ENCODE measurements at places on chromosomes 2 and 18.

GRCh38 chr18:41324934-41325333 lies 630.1 kb upstream of the PIK3C3 start:
- H3K36me3 ChIP-seq: no peaks in the 10 kb centered on the region
- H3K27ac ChIP-seq: no peak overlapping the region
- no peaks in the 10 kb centered on the region for H3K4me1 ChIP-seq
- DNase-seq: no peak
- H3K27me3 ChIP-seq: no peaks in the 10 kb centered on the region

DNA sequence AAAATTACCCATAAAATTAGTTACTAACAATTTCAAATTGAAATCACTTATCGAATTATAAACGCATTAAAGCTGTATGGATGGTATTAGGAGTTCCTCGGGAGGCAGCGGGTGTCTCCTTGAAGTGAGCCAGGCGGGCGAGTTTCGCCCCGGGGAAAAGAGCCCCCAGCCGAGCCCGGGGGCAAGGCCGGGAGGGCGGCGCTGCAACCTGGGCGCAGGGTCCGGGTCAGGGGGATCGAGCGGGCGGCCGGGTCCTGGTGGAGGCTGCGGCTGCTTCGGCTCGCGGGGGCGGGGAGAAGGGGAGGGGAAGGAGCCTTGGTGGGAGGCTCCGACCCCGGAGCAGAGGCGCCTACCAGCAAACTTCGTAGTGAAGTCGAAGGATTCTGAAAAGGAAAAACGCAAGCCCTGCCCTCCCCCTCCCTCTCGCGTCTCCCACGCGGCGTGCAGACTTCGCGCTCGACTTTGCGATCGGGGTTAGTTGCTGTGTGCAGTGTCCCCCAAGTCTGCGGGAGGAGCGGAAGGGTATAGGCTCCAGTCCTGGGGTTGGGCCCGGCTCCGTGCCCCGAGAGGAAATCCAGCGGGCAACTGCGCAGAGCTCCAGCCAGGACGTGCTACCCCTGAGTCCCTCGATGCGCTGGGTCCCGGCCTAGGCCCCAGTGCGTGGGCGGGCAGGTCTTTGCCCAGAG lies 140.8 kb downstream of the MEIS1 start:
- no peak for DNase-seq
- H3K27me3 ChIP-seq: peaks cover 46% of the 10 kb centered on the region
- H3K4me3 ChIP-seq: no peak overlapping the region
- H3K27ac ChIP-seq: no peak overlapping the region
- no peaks in the 10 kb centered on the region for H3K36me3 ChIP-seq

DNA sequence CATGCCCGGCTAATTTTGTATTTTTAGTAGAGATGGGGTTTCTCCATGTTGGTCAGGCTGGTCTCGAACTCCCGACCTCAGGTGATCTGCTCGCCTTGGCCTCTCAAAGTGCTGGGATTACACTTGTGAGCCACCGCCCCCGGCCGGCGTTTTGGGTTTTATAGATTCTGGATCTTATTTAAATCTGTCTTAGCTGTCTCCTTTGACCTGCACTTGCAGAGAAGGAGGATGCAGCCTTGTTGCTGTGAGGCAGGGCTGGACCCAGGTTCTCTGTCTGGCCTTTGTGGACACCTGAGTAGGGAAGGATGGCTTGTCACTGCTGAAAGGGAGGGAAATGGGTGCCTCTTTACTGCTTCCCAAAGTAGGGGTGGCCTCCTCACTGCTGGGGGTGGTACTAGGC lies 83.0 kb upstream of the HS6ST1 start:
- no peaks in the 10 kb centered on the region for H3K36me3 ChIP-seq
- H3K27me3 ChIP-seq: peaks cover 34% of the 10 kb centered on the region
- H3K27ac ChIP-seq: no peak overlapping the region
- DNase-seq: no peak
- no peaks in the 10 kb centered on the region for H3K4me1 ChIP-seq

GRCh38 chr2:32210767-32211408 lies 45.2 kb downstream of the SLC30A6 start:
- peaks cover 6% of the 10 kb centered on the region for H3K36me3 ChIP-seq
- H3K27ac ChIP-seq: no peak overlapping the region
- H3K4me1 ChIP-seq: no peaks in the 10 kb centered on the region
- H3K4me3 ChIP-seq: no peak overlapping the region
- no peaks in the 10 kb centered on the region for H3K27me3 ChIP-seq

DNA sequence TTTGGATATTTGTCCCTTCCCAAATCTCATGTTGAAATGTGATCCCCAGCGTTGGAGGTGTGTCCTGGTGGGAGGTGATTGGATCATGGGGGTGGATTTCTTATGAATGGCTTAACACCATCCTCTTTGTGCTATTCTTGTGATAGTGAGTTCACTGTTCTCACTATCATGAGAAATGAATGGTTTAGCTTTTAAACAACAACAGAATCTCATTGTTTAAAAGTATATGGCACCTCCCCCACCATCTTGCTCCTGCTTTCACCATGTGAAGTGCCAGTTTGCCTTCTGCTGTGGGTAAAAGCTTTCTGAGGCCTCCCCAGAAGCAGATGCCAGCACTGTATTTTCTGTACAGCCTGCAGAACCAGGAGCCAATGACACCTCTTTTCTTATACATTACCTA lies 38.1 kb downstream of the KIAA1328 start:
- H3K4me1 ChIP-seq: no peaks in the 10 kb centered on the region
- H3K27me3 ChIP-seq: no peaks in the 10 kb centered on the region
- peaks cover 6% of the 10 kb centered on the region for H3K36me3 ChIP-seq

GRCh38 chr18:55839343-55839742 lies 251.4 kb upstream of the TCF4 start:
- H3K4me3 ChIP-seq: no peak overlapping the region
- no peak overlapping the region for H3K27ac ChIP-seq
- H3K36me3 ChIP-seq: no peaks in the 10 kb centered on the region
- DNase-seq: no peak
- H3K27me3 ChIP-seq: no peaks in the 10 kb centered on the region

- DNase-seq: no peak
- H3K36me3 ChIP-seq: no peaks in the 10 kb centered on the region
- H3K4me1 ChIP-seq: no peaks in the 10 kb centered on the region
- no peaks in the 10 kb centered on the region for H3K27me3 ChIP-seq
- H3K27ac ChIP-seq: no peak overlapping the region
These were observed 43.6 kb downstream of the L3MBTL4 start for GRCh38 chr18:6370886-6371635.

DNA sequence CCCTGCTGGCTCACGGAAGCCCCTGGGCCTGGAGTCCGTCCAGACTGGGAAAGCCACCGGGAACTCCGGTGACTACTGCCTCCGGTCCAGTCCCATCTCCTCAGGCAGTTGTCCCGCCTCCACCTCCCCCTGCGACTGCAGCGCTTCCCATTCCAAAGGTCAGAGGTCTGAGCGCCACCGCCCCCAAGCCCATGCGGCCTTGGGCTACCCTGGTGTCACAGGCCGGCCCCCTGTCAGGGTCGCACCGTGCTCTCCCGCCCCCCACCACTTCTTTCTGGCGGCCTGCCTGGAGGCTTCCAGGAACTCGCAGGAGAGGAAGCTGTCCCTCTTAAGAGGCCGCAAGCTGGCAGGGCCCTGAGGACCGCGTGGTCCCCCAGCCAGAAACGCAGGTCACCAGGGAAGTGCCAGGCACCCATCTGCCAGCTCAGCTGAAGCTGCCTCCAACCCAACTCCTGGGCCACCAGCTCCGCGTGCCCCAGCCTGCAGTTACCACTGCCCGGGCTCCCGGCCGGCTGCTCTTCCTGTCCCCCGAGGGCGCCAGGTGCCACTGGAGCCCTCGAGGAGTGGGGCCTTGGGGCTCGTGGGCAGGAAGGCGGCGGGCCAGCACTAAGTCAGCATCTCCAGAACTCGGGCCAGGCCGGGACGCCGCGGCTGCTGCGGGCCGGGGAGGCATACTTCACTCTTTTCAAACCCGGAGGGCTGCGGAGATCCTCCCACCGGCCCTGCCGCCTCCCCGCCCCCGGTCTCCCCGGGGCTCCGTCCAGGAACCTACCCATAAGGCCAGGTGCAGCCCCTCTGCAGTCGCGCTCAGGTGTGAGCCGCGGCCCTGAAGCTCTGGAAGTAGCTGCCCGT lies 83.3 kb upstream of the POMC start:
- H3K27ac ChIP-seq: peak overlapping the region; percentile 80
- DNase-seq: peak; percentile 60
- H3K36me3 ChIP-seq: peaks cover 44% of the 10 kb centered on the region
- H3K4me3 ChIP-seq: peak overlapping the region; percentile 78

DNA sequence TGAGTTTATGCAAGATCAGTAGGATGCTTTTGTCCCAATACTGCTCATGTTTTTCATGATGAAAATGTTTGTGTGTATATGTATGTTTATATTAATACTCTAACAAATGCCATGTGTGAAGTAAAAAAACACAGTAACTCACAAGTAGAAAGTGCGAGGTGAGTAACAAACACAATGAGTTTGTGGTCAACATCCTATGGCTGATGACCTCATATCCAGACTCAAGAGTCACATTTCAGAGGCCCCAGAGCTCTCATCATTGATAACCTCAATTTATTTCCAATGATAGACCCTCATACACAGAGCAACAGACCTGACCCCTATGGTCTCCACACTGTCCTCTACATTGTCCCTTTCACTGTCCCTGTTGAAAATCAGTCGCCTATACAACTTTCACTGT lies 34.5 kb downstream of the ZNF519 start:
- H3K27me3 ChIP-seq: no peaks in the 10 kb centered on the region
- peaks cover 26% of the 10 kb centered on the region for H3K4me1 ChIP-seq
- peaks cover 48% of the 10 kb centered on the region for H3K36me3 ChIP-seq
- no peak for DNase-seq
- no peak overlapping the region for H3K27ac ChIP-seq
- no peak overlapping the region for H3K4me3 ChIP-seq

GRCh38 chr2:227033471-227034148 lies 130.4 kb downstream of the COL4A4 start:
- DNase-seq: peak; percentile 24
- H3K27me3 ChIP-seq: peaks cover 23% of the 10 kb centered on the region
- no peaks in the 10 kb centered on the region for H3K36me3 ChIP-seq
- H3K4me1 ChIP-seq: peaks cover 3% of the 10 kb centered on the region
- H3K4me3 ChIP-seq: no peak overlapping the region
- H3K27ac ChIP-seq: no peak overlapping the region

GRCh38 chr2:203804070-203804469 lies 63.5 kb upstream of the CTLA4 start:
- peaks cover 63% of the 10 kb centered on the region for H3K4me1 ChIP-seq
- peak overlapping the region; percentile 16 for H3K4me3 ChIP-seq
- H3K27me3 ChIP-seq: no peaks in the 10 kb centered on the region
- H3K36me3 ChIP-seq: peaks cover 30% of the 10 kb centered on the region

- H3K4me1 ChIP-seq: no peaks in the 10 kb centered on the region
- no peaks in the 10 kb centered on the region for H3K36me3 ChIP-seq
- H3K27me3 ChIP-seq: no peaks in the 10 kb centered on the region
These were observed 418.6 kb downstream of the ZNF521 start for GRCh38 chr18:24933345-24933744.

DNA sequence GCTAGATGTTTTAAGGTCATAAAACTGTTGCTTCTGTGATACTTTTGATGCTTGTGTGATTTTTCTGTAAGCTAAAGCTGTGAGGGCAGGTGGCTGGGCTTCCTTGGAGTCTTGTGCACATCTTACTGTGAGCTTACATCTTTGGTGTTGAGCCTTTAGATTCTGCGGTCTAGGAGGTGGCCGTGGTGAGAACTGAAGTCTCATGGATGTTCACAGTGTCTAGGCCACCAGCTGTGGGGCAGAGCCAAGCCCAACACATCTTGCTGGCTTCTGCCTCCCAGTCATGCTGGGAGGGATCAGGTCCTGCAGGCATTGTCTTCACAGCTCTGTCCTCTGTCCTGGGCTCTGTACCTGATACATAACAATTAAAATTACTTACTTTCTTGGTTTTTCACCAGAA lies 219.7 kb upstream of the HS6ST1 start:
- H3K36me3 ChIP-seq: no peaks in the 10 kb centered on the region
- H3K4me3 ChIP-seq: no peak overlapping the region
- no peak for DNase-seq
- H3K4me1 ChIP-seq: no peaks in the 10 kb centered on the region
- no peak overlapping the region for H3K27ac ChIP-seq
- H3K27me3 ChIP-seq: peaks cover 6% of the 10 kb centered on the region

DNA sequence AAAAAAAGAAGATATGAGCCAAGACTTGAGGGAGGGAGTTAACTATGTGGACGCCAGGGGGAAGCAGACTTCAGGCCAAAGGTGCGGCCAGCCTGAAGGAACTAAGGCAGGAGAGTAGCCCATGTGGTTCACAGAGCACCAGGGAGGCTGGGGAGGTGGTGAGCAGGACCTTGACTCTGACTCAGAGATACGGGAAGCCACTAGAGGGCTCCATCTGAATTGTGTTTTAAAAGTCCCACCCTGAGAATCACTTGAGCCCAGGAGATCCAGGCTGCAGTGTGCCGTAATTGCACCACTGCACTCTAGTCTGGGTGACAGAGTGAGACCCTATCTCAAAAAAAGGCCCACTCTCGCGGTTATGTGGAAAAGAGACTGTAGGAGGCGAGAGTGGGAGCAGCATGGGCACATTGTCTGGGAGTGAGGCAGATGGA lies 12.3 kb downstream of the CEP192 start:
- peaks cover 29% of the 10 kb centered on the region for H3K36me3 ChIP-seq
- peaks cover 21% of the 10 kb centered on the region for H3K4me1 ChIP-seq
- H3K4me3 ChIP-seq: no peak overlapping the region
- DNase-seq: peak; percentile 29
- H3K27me3 ChIP-seq: no peaks in the 10 kb centered on the region
